Fibroblast of the aortic adventitia (primary cell): ENCODE measurements at places on chromosomes 7 and 10. TPM values are rescaled to one million over a fixed set of nuclear protein-coding genes. Genes with fewer than 3 reads are reported as not detected.

DNA sequence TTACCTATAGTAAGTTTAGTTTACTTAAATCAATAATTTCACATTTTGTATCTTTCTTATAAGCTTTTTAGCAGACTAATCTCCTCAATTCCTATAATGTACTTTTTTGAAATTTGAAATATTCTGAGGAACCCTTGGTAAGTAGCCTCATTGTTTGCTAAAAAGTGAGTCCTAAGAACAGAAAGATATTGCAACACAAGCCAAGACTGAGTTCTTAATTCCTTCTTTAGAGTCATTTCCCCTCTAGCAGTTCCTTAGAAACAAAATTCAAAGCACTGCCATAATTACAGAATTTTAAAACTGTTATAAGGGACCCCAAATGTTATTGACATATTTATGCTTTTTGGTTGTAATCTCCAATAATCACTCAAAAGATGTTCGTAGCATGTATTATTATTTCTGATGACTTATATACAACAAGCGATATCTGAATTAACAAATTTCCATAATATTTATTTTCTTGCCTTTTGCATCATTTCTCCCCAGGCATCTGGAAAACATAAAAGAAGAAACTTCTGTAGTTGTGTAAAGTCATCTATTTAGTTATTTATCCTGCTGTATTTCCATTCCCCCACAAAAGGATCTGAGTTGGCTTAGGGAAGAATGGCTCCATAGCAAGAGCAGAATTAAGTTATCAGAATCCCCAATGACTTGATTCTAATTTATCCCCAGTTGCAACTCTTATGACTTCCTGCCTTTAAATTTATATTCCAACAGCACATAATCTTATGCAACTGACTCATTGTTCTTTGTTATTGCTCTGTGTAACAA, 67.8 kb downstream of the TMEM26 start:
- no peak for DNase-seq

GRCh38 chr7:30566596-30566995, 28.1 kb upstream of the GARS1 start:
- no peak for DNase-seq

- no peak for DNase-seq
Observed at GRCh38 chr7:98472521-98472954, 71.6 kb upstream of the BAIAP2L1 start.

Gene WNT16
- 0.16 and 2.7 TPM in 2 replicates for total RNA-seq

DNA sequence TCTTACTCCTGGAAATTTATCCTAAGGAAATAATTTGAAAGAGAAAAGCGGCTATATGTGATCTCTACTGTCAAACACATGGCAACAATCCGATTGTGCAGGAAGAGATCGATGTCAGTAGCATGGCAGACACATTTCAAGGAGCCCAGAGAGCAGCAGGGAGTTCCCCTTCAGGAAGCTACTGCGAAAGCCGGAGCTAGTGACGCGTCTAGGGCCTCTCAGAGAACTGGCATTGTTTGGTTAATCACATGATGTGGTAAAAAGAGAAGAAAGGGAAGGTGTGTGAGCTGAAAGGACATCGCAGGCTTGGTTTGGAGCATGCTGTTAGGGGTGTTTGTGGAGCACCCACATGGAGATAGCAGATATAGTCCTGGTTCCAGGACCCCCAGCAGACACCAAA, 74.9 kb downstream of the BEND7 start:
- no peak for DNase-seq

GRCh38 chr10:17385066-17385465, 69.3 kb downstream of the ST8SIA6 start:
- no peak for DNase-seq

DNA sequence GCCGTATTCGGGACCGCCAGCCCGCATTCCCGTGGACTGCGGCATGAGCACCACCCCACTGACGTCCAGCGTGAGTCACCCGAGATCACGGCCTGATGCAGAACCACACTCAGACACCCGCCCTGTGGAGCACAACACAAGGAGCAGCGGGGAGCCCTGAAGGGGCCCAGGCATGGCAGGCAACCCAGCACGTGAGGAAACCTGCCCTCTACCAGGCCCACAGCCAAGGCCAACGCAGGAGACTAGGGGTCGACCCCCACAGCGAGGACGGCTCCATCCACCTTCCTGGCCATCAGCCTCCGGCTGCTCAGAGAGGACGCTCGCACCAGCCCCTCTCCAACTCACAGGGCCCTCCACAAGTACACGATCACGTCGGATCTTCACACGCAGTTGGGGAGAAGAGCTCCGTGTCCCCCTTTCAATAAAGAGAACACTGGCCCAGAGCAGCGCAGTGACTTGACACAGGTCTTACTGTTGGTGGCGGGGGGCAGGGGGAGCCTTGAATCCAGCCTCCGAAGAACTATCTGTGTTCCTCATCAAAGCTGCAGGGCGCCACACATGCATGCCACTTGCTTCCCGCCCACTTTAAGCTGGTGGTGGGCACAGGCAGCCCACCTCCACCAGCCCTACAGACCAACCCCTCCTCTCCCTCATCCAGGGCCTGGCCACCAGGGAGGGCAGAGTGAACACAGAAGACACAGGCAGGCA, 22.0 kb downstream of the MAD1L1 start:
- no peak for DNase-seq

DNA sequence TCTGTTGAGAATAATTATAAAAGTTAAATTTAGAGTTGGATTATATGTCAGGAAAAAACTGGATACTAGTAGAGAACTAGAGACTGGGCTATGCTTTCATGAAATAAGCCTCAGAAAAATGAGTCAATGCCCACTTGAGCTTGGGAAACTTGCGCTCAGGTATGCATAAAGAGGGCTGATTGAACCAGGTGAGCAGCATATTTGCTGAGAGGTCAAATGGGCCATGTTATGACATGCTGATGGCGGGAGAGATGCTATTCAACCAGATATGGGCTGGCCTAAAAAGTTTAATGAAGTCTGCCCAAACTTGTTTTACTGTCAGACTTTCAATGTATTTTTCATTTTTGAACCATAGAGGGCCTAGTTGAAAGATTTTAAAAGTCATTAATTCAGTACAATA, 837.6 kb upstream of the GHITM start:
- no peak for DNase-seq

- no peak for DNase-seq
Observed at GRCh38 chr7:135799881-135800280, 51.3 kb upstream of the FAM180A start.

- peak; percentile 61 for DNase-seq
Observed at GRCh38 chr7:70829221-70830059, 302.5 kb upstream of the GALNT17 start.

Gene ACTL6B
- total RNA-seq = not detected in 2 replicates

- peak; percentile 34 for DNase-seq
Observed at GRCh38 chr7:130420943-130421578, 19.8 kb downstream of the CEP41 start.

Gene ITPRID1
- not detected in 2 replicates for total RNA-seq

DNA sequence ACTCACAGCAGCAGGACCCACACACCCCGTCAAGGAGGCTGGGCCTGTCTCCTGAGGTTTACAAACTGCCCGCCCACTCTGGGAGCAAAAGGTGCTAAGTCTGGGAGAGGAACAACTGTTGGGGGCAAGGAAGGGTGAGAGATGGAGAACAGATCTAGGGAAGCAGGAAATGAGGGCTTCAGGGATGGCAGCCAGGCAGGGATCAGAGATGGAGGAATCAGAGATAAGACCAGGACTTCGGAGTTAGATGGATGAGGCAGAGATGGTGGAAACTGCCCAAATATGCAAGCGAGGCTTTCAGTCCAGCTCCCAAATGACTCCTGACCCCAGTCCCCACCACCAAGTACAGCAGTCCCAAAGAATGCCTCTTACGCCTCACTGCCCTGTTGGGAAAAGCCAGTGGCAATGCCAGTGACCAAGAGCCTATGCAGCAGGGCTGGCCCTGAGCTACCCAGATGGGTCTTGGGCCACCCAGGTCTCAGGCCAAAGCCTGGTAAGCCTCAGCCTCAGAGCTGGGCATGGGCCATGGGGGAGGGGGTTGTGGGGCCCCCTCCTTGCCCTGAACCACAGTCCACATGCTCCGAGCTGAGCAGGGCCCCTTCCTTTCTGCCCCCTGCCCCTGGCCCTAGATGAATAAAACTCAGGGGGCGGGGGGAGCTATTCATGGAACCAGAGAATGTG, 39.5 kb upstream of the SLF2 start:
- DNase-seq = peak; percentile 11

DNA sequence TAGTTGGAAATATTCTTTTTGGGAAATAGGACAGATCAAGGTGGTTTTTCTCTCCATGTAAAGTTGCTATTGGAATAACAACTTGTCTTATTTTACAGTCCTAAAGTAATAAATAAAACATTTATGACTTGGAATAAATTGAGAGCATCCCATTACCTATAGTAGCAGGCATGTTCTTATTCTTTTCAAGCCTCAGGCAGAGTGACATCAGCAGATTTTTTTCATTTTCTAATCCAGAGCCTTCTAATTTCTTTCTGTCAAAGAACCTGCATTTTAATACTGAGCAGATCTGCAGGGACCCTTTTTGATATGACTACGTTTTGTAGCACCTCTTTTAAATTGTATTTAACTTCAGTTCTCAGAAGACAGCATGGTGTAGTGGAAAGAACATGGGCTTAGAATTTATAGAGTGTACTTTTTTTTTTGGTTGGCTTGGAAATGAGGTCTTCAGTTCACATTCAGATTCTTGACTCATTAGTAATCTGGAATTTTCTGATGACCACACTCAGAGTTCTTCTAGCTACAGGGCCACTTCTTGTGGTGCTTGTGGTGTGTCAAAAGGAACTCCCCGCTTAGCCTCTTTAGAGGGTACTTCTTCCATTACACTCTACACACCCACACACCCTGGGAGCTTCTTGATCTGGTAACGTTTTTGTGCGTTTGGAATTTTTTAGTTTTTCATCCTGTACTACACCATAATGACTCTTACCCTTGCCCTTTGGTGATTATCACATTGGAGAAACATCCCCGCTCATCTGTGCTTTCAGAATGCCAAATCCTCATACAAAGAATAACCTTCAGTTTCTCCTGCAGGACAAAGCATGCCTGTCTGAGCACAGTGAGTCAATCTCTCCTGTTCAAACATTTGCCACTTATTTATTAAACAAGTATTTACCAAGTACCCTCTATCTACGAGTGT, 34.6 kb downstream of the AGK start:
- peak; percentile 77 for DNase-seq

DNA sequence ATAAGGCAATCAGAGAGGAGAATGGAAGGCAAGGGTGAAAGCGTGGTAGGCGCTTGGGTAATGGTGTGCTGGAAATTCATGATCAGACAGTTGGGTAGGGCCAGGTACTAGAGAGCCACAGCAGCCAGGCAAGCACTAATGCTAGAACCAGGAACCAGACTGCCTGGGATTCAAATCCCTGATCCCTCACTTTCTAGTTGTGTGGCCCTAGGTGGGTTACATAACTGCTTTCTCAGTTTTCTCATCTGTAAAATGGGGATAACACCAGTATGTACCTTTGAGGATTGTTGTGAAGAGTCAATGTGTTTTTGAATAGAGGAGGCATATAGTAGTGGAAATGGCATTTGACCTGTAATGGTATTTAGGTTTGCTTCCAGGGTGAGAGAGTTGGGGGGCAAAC, 225.9 kb downstream of the LRMDA start:
- DNase-seq = no peak

DNA sequence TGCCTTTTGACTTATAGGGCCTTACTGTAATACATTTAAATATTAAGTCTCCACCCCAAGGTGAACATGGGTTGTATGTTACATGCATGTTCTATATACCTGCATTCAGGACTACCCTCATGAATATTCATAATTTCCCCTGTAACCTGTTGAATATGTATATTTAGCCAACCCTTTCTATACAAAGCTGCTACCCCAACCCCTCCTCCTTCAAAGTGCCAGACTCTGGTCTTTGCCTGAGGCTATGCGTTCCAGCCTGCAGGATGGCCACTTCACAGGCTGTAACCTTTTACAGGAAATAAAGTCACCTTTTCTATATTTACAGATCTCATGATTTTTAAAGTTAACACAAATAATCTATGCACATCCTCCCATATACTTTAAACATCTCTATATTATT, 10.1 kb upstream of the UNC5B start:
- DNase-seq = no peak

Gene ACBD7
- 0.99 TPM in 1 of 2 replicates, not detected in the other for total RNA-seq

Gene POLL
- 11.1 and 16.8 TPM in 2 replicates for total RNA-seq

- peak; percentile 80 for DNase-seq
Observed at GRCh38 chr10:101467286-101467770, 113.4 kb downstream of the BTRC start.

GRCh38 chr7:22176791-22177412, 180.1 kb downstream of the RAPGEF5 start:
- no peak for DNase-seq

- DNase-seq = no peak
Observed at GRCh38 chr7:54678763-54679489, 80.1 kb downstream of the SEC61G start.

- no peak for DNase-seq
Observed at GRCh38 chr7:148695953-148696352, 2.8 kb upstream of the CUL1 start.

GRCh38 chr10:114022766-114023597, 20.7 kb upstream of the ADRB1 start:
- peak; percentile 4 for DNase-seq

GRCh38 chr7:50393076-50393475, 57.1 kb downstream of the FIGNL1 start:
- DNase-seq = no peak

DNA sequence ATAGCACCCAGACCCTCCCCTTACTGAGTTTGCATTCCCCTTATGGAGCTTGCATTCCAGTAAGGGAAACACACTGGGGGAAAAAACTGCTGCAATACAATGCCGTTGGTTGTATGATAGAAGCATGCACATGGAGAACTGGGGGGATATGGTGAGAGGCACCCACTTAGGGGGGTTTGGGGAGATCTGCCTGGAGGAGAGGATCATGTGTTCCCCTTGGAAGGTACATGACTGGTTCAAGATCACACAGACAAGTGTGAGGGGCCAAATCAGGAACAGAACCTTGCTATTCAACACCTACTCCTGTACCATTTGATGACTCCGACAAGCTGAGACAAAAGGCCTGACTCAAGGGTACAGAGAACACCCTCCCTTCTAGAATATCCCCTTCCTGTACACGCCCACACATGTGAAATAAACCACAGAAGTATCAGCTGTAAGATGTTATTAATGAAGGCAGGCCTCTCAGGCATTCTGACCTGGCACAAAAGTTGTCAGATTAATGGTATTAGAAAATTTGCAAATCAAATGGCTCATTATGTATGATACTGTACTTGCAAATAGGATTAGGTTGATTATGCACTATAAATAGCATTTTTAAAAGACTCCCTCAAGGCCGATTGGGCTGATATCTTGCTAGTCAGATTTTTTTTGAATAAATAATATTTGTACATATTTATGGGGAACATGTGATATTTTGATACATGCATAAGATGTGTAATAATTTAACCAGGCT, 122.2 kb downstream of the NPY start:
- DNase-seq = no peak

- DNase-seq = no peak
Observed at GRCh38 chr10:10782603-10783002, 235.1 kb upstream of the CELF2 start.

Gene FEZF1
- not detected in 2 replicates for total RNA-seq

DNA sequence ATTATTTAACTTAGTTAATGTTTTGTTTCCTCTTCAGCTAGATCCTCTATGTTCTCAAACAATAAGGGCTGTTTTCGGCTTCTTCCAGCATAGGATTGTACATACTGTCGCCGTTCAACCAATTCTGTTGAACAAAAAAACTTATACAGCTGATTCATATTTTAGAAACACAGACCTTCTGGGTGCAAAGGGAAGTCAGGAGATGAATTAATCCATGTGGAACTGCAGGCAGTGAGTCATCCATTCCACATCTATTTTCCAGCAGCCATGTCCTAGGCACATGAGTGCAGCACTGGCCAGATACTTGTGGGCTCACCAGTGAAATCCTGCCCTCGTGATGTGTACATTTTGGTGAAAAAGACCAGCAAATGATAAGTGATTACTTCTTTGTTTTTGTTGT, 163.2 kb downstream of the JAZF1 start:
- peak; percentile 35 for DNase-seq
